ENCODE measurements at places on chromosomes 13 and 19.
A peak's percentile ranks its signal among the peaks of the same experiment; 100 is the strongest.

DNA sequence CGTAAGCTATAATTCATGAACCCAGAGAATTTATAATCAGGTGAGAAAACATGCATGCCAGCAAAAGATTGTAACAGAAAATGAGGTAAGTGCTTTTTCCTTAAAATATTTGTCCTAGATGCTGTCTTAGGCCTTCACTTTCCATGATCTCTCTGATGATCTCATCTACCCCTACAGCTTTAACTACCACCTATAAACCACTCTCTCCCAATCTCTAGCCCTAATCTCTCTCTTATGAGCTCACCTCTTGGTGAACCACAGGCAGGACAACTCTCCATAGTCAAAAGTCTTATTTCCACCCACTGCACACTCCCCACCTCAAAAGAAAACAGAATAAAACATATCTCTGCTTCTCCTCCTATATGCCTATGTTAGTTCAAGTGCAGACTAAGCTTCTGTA lies 137.1 kb downstream of the SLC7A1 start:
- DNase-seq: no peak

DNA sequence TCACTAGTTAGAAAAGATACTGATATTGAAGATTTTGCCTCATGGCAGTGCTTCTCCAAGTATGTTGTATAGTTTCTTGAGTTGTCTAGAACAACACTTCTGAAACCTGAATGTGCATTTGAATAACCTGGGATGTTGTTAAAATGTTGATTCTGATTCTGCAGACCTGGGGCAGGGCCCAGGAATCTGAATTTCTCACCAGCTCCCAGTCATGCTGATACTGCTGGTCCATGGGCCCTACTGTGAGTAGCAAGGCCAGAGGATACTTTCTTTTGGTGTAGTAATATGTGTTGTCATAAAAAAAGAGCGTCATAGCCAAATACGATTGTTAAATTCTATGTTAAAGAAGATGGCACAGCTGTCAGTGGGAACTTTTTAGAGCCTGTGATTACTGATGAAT lies 41.6 kb upstream of the C1QTNF9 start:
- DNase-seq: no peak

DNA sequence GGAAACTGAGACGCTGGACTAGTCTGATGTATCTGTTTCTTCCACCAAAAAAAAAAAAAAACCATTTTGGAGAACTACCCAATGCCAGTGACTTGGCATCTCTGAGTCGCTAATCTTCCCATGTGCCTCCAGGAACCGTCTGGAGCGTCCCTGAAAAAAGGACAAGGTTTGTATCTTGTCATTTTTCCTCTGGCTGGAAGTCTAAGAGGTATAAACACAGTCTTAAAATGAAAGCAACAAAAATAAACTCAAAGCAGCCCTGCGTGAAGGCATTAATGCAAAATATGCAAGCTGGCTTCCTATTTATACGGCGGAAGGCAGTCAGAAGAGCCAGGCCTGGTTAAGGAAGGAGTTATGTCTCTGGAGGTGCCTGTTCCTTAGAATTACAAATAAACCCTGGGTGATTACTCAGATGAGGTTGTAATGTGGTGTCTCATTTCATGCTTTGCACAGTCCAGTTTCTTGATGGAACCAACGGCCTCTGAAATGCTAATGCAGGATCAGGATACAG lies 20.3 kb downstream of the ACTN4 start:
- DNase-seq: no peak

DNA sequence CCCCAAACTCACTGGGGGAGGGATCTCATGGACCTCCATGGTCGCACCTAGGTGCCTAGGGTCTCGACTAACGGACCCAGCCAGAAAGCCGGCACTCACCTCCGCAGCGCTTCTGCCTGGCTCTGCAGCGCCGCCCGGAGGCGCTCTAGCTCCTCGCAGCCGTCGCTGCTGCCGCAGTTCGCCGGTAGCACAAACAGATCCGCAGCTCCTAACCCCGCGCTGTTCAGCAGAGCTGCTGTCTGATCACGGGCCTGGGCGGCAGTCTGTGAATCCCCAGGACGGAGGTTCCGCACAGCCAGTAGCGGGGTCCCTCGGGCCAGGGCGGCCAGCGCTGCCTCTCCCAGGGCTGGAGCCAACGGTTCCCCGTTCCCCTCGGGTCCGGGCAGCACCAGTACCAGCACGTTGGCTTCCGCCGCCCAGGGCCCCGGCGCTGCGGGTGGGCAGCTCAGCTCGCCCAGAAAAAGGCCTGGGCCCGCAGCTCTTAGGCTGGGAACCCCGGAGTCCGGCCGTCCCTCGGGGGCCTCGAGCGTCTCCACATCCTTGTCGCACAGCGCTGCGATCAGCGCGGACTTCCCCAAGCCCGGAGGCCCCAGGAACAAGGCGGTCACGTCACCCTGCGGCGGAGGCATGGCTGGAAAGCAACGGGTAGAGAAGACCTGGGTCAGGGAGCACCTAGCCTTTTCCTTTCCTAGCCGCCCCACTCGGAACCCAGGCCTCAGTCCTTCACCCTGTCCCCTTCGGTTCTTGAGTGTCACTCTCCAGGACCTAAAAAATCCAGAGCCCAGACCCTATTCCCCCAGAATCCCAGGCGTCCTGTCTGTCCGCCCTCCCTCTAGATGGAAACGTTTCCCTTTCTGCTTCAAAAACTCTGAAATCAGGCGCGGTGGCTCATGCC lies 977 bp downstream of the IRGQ start:
- peak; percentile 61 for DNase-seq

DNA sequence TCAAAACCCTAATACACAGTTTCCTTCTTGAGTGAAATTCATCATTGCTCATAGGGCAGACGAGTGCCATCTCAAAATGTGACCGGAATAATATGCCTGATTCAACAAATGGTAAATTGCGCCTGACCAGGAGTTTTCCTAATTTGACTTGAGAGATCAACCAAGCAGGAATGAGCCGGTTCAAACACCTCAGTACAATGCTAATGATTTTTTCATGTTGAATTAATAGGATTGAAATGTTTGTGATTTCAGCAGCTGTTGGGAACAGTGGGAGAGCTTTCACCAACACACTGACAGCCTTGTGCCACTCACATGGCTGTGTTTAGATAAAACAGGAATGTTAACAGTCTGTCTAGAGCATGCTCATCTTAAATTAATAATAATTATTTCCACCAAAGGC lies 484.8 kb downstream of the PCDH9 start:
- DNase-seq: no peak

- no peak for DNase-seq
Measured at GRCh38 chr19:50022823-50023222, 2.3 kb downstream of the VRK3 start.

DNA sequence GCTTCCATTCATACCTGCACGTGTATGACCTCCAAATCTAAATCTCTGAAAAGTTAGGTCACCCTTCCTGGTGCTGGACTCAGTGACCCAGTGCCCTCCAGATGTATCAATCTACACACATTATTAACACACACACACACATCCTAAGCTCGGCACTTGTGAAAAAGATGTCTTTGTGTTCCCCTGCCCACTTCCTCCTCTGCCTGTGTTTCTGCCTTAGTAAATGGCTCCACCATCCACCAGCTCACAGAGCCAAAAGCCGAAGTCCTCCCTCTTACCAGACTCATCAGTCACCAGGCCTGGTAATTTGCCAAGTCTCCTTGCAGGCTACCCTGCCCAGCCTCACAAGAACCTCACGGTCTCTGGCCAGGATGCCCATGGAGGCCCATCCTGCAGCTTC lies 131.5 kb downstream of the SHISA2 start:
- no peak for DNase-seq

- no peak for DNase-seq
Measured at GRCh38 chr19:49333811-49334288, 1.4 kb upstream of the CD37 start.

GRCh38 chr13:19766591-19766990 lies 16.2 kb downstream of the PSPC1 start:
- DNase-seq: no peak

- DNase-seq: no peak
Measured at GRCh38 chr13:80955501-80955900, 614.6 kb upstream of the SPRY2 start.

DNA sequence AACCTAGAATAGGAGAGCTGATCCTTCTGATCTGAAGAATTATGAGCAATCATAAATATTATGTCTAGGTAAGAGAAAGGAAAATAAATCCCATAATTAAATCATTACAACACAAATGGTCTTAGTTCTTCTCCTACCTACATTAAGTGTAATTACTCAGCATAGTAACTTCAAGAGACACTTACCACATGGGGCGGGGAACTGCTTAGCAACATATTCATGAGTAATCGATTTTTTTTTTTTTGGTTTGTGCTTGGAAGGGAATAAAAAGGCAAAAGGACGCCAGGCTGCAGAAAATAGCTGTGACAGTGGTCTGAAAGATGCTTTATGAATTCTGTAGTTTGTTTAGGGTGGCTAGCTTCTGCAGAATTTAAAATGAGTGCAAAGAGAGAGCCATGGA lies 103.3 kb upstream of the HTR2A start:
- no peak for DNase-seq

GRCh38 chr19:47389150-47389556 lies 30.2 kb downstream of the MEIS3 start:
- DNase-seq: no peak

DNA sequence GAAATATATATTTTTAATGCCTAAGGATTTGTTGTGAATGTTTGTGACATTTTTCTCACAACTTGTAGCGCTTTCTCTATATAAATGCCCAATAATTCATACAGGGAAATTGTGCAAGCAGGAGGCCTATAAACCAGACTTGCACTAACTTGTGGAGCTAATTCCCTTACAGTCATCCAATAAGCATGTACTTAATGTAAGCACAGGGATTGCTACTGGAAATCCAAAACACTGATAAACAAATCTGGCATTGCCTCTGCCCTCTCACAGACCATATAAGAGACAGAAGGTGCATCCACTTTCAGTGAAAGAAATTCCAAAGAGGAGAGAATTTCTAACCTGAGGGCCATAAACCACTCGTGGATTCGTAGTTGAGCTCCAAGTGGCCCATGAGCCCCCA lies 518.8 kb downstream of the MYO16 start:
- no peak for DNase-seq

Data from HuH-7.5 (cell line).